ENCODE measurements at places on chromosomes 3 and 15.

- no peak for DNase-seq
Measured at GRCh38 chr3:98359993-98360675, 6.5 kb downstream of the OR5K4 start.

GRCh38 chr15:57138349-57138788 lies 219.9 kb downstream of the TCF12 start:
- peak; percentile 17 for DNase-seq

DNA sequence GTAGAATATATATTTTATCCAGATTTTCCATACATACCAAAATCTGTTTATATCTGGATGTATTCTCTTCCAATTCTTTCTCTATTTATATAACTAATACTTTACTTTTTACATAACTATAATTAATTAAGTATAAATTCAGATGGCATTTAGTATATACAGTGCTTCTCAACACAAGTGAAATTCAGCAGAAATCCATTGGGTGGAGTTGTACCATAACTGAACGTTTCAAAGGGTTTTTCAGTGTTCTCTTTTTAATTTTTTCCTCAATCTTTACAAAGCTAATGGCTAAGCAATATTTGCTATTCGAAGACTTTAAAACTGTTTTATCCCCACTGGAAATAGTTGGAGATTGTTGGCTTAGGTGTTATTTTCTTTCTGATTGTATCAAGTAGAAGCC lies 13.9 kb upstream of the ZBBX start:
- DNase-seq: no peak

DNA sequence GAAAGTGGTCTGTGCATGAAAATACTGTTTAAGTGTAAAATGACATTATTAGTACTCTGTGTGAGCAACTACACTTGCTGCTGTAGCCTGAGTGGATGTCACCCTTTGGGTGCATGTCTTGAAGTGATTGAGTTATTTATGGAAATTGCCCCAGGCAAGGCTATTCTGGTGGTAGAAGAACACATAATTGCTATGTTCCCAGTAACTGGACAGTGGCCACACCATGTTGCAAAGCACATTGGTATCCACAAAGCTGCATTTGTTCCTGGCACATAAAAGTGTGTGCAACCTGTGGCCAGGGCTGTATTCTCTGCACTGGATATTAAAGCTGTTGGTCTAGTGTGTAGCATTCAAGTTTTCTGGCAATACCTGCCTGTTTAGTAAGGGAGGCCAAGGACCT lies 23.8 kb downstream of the MTMR14 start:
- DNase-seq: no peak

DNA sequence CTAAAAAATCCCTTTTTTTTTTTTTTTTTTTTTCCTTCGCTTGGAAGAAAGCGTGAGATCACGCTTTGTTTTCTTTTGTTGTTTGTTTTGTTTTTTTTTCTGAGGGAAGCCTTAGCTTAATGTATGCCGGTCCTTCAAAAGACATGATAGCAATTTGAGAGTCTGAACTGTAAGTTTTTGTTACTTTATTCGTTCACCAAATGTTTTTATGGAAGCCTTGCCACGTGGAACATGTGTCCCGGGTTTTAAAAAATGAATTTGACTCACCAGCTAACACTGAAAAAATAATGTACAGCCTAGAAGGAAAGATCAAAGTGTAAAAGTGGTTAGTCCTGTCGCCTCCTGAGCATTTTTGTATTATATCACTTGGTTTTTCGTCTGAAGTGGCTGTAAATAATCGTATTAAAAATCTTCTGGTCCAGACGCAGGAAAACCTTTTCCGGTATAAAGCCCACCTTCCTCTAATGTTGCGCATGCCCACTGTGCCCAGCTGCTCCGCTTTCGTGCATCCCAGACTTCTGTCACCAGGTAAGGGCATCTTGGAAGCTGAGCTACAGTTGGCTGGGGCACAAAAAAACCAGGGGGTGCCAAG lies 795 bp upstream of the MYNN start:
- peak; percentile 52 for DNase-seq

- DNase-seq: no peak
Measured at GRCh38 chr3:187069857-187070516, 69.3 kb downstream of the RPL39L start.

- DNase-seq: no peak
Measured at GRCh38 chr3:130671545-130672312, 74.9 kb downstream of the PIK3R4 start.

DNA sequence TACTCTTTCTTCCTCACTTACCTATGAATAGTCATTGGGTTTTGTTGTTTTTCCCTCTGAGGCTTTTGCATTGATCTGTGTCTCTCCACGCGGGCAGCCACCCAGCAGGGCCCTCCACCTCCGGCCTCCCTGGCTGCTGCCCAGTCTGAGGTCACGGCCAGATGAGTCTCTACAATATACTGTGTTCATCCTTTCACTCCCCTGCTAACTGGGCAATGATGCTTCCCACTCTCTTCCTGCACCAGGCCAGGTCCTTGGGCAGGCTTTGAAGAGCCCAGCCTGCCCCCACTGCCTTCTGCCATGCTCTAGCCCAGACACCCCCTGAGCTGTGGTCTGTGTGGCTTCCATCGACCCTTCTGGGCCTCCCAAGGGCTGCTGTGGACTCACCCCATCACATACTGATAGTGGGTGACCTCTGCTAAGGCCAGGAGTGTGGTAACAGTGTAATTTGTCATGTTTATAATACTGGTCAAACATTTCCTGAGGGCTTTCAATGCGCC lies 18.0 kb downstream of the PDIA5 start:
- no peak for DNase-seq

- DNase-seq: no peak
Measured at GRCh38 chr3:11724615-11725339, 81.1 kb upstream of the VGLL4 start.

DNA sequence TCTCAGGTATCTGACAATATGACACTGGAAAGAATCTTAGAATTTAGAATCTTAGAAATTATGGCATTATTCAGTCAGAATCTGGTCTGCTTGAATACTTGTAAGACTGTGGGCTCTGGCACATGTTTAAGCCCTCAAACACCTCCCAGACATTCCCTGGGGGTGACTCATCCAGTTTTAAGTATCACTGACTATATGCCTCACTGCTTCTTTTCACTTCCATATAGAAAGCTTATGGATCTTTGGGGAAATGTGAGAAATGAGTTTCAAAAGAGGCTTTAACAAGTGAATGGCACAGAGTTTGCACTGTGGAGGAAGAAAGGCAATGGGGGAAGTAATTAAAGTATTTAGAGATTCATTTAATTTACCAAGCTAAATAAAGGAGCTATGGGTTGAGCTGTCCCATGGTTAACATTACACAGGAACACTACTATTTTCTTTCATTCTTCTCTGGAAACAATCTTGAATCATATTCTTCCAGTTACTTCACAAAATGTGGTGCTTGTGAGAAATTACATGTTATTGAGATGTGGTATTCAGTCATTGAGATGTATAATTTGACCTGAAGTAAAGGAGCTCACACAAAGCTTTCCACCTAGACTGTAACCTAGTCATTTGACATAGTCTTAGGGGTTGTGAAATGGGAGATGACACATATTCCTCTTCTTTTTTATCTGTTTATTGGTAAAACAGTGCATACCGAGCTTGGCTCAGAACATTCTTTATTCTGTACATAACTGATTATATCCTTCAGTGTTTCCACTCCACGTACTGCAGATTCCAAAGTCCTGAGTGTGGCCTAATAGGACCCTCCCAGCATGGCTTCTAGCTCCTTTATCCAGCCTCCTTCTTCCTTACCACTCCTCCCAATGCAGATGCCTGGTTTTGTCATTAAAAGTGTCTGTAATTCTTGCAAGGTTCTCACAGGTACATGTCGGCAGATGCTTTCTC lies 544.6 kb upstream of the NECTIN3 start:
- DNase-seq: no peak

DNA sequence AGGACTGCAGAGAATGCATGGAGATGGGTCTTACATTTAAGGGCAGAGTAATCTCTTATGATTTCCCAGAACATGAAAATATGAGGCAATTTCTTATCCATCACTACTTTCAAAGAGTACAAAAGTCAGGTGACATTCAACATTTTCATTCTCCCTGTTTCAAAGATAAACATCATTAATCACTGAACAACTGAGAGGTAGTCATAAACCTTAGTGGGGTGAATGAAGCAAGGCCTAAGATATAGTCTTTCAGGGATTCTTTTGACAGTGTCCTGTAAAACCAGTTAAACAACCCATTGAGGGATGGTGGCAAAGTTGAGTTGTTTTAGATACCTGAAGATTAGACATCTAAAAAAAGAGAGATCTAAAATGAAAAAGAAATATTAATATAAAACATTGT lies 271.6 kb upstream of the CBLB start:
- DNase-seq: no peak

DNA sequence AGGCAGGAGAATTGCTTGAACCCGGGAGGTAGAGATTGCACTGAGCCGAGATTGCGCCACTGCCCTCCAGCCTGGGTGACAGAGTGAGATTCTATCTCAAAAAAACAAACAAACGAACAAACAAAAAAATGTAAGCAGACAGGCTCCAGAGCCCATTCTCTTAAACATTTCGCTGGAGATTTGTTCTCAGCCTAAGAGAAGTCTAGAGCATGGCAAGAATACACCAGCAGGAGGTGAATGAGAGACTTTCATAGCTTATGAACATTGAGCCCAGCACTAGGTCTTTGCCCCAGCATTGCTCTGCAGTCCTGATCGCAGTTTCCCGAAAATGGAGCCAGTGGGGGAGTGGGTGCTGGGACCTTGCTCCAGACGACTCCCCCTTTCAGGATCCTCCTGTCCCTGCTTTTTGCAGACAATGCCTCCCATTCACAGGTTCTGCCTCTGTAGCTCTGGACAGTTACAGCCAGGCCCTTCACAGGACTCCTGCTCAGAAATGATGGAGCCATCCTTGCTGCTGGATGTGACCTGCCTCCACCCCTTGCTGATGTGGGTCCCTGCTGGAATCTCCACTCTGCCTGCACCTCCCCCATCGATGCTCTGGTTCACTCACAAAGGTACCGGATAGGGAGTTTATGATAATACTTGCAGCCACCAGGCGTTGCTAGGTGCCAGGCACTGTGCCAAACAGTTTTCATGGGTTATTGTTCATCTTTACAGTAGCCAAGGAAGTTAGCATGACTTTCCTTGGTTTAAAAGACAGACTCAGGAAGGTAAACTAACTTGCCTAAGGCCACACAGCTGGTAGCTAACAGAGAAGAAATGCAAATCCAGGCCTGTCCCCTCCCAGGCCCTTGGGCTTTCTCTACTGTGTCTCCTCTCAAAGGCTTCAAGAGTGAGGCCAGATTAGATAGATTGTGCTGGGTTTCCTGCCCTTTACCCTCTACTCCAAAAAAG lies 329.7 kb upstream of the TLE3 start:
- no peak for DNase-seq

- DNase-seq: no peak
Measured at GRCh38 chr3:87478716-87479115, 202.3 kb upstream of the POU1F1 start.

DNA sequence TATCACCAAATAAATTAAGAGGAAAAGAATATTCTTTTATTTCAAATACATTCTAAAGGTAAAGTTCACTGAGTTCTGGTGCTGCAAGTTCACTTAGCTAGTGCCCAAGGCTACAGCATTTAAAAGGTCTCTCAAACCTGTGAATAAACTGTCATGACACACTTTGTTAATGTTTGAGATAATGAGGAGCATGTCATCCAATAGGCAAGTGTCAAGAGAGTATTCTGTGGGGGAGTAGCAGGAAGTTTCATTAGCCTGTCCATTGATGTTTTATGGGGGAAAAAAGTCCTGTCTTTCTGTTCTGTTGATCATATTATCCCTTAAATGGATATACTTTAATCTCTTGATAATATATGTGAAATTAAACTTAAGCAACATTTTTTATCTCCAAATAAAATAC lies 4.0 kb downstream of the SPESP1 start:
- no peak for DNase-seq

DNA sequence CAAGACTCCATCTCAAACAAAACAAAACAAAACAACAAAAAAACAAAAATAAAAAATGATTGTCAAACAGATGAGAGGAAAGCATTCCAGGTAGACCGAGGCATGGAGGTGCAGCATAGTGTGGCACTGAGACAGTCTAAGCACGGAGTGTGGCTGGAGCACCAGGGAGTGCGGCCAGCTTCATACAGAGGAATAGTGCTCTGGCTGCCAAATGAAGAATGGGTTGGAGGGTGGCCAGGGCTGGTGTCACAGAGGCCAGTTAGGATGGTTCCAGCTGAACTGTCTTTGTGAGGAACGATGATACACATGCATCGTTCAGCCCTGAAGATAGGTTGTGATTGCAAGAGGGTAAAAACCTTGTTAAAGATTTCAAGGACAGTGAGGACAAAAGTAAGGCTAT lies 28.3 kb downstream of the MITF start:
- DNase-seq: no peak

- DNase-seq: peak; percentile 63
Measured at GRCh38 chr3:159266779-159267178, 464.9 kb downstream of the MFSD1 start.

DNA sequence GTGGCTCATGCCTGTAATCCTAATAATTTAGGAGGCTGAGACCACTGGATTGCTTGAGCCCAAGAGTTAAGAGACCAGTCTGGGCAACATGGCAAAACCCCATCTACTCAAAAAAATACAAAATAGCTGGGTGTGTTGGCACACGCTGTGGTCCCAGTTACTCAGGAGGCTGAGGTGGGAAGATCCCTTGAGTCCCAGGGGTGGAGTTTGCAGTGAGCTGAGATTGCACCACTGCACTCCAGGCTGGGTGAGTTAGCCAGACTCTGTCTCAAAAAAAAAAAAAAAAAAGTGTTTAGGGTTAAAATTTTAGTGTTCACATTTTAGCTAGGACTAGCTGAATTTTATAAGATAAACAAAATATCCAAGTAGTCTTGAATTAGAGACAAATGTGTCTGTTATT lies 1340.1 kb upstream of the EPHA6 start:
- no peak for DNase-seq

- no peak for DNase-seq
Measured at GRCh38 chr3:106345353-106346027, 476.7 kb upstream of the CBLB start.

DNA sequence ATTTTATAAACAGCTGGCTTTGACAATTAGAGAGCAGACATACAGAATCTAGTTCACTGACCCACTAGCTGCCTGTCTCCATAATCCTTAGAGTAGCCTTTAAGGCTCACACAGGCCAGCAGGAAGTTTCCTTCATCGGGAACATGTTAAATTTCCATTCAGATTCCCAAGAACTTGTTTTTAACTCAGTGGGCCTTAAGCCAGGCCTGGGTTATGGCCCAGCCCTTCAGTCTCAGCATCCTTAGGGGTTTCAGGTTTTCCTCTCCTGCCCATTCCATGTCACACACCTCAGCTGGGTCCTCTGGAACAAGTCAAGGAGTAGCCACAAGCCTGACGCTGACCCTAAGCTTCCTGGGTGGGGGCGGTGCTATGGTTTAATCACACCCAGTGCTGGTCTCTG lies 15.0 kb downstream of the CDAN1 start:
- DNase-seq: no peak

Measured in neural crest cell (in vitro differentiated cells).